ENCODE measurements at places on chromosomes 3 and 15.

DNA sequence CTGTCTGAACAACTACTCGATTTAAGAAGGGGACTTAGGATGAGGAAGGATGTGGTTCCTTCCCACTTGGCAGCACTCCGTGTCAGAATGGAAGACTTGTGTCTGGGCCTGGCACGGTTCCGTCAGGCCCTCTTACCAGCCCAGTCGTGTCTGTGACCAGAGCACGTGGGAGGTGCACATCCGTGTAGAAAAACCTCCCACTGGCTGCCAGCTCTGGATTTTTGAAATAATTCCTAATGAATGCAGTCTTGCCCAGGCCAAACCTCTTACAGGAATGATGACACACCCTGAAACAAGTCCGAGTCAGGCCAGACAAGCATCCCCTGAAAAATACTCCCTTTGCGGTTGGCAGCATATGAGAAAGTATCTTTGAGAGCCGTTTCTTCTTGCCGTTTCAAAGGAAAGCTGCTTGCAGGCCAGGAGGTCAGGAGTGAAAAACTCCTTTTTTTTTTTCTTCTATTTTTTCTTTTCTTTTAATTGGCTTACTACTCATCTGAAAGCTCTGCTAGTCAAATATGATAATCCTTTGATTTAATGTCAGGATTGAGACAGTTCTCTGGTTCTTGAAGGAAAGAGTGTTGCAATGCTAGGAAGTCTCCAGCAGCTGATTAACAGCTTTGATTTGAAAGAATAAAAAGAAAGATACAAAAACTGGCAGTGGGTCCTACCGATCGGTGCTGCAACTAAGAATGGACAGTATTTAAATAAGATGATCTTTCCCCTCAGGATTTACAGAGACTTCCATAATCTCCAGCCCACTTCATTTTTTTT, 19.8 kb downstream of the IL1RAP start:
- peak; percentile 75 for DNase-seq

GRCh38 chr3:193794002-193794881, 201.2 kb downstream of the OPA1 start:
- no peak for DNase-seq

DNA sequence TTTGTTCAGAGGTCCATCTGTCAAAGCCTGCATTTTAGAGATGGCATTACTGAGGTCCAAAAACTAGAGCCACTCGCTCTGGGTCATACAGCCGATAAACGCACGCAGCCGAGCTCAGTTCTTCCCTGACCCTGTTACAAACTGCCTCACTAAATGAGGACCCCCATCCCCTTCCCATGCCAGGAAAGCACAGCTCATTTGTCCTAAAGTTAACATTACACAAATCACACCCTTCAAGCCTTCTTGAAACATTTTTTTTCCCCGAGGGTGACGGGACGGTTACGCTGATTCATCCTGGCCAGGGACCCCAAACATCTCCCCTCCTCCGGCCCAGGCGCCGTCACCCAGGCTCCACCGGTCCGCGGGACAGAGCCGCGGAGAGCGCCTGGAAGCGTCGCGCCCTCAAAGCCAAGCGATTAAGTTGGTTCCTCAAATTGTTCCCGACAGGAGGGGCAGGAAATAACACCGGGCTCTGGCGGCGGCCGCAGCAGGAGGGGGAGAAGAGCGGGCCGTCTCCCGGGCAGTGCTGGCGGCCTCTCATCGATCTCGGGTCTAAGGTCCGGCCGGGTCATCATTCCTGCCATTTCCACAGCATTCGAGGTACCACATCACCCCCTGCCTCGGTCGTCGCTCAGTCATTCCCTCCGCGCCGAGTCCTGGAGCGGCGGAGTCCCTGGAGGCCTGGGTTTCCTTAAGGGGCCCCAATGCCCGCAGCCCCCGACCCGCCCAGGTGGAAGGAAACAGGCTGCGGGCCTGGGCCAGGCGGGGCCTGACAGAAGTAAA, 619 bp upstream of the CMTM8 start:
- peak; percentile 52 for DNase-seq

DNA sequence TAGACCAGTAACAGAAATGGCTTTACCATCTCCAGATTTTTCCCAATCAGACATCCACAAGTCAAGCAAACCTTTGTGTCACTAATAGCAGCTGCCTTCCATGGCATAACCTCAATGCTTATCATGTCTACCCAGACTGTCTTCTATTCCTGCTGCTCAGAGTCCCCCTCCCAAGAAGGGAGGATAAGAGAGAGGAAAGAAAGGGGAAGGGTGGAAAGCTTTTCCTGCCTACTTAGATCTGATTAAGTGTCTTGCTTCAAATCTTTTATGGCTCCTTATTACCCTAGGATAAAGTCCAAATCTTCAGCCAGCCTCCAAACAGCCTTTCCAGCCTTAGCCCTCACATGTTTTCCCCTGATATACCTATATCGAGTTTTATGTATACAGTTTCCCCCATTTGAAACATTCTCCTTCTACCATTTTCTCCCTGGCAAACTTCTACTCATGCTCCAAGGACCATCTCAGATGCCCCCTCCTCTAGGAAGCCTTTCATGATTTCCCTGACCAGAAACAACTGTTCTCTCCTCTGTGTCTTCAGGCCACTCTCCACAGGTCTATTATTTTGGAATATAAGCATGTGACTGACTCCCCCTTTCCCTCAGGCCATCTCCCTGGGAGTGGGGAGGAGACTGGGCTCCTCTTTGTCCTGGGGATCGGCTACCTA, 7.9 kb upstream of the SSUH2 start:
- DNase-seq, result no peak

DNA sequence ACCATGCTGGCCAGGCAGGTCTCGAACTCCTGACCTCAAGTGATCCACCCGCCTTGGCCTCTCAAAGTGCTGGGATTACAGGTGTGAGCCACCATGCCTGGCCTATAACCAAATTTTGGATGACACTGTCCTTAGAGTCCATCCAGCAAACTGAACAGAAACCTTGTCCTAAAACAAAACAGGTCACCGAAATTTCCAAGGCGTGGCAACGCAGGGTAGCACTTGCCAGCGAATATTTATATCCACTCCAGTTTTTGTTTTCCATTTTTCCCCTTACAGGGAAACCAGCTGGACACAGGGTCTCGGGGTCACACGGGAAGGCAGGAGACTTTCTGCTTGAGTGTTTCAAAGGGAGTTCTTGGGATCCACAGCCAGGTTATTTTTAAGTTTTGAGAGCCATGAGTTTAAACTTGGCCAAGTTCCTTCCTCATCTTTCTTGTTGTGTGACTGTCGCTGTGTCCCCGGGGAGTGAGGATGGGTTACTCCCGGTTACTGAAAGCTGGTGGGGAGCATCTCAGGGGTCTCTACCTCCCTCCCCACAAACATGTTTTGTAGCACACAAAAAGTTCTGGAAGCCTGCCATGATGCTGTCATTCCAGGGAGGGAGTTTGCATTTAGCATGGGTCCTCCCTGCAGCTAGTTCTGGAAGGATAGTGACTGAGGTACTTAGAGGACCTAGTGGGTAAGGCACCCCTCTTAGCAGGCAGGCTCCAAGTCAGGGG, 12.6 kb downstream of the LIMD1 start:
- DNase-seq, result no peak

GRCh38 chr3:14943042-14943441, 4.3 kb upstream of the NR2C2 start:
- DNase-seq, result peak; percentile 65

DNA sequence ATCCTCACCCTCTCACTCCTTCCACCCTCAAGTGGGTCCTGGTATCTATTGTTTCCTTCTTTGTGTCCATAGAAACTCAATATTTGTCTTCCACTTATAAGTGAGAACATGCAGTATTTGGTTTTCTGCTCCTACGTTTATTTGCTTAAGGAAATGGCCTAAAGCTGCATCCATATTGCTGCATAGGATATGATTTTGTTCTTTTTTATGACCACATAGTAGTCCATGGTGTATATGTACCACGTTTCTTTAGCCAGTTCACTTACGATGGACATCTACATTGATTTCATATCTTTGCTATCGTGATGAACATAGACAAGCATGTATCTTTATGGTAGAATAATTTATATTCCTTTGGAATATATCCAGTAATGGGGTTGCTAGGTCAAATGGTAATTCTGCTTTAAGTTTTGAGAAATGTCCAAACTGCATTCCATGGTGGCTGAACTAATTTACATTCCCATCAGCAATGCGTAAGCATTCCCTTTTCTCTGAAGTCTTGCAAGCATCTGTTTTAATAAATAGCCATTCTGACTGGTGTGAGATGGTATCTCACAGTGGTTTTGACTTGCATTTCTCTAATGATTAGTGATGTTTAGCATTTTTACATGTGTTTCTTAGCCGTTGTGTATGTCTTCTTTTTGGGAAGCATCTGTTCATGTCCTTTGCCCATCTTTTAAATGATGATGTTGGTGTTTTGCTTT, 650.2 kb downstream of the ZNF385D start:
- no peak for DNase-seq

DNA sequence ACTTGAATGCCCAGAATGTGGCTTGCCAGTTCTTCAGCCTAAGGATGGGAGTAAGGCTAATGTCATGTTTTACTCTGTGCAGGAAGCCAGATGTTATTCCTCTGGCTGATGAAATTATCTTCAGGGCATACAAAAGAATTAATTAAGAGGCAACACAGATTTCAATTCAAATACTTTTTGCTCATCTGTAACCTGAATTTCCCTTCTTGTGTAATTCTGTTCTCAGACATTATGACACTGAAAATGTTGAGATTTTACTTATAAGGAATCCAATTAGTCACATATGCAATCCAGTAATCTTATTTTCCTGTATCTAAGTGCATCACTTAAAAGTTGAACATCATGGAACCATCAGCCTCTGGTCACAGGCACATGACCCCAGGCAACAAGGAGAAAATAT, 136.5 kb downstream of the CPNE4 start:
- DNase-seq, result no peak

- DNase-seq, result no peak
Measured at GRCh38 chr15:72540606-72541237, 66.6 kb downstream of the ARIH1 start.

GRCh38 chr15:48170981-48171380, 7.1 kb downstream of the MYEF2 start:
- no peak for DNase-seq

DNA sequence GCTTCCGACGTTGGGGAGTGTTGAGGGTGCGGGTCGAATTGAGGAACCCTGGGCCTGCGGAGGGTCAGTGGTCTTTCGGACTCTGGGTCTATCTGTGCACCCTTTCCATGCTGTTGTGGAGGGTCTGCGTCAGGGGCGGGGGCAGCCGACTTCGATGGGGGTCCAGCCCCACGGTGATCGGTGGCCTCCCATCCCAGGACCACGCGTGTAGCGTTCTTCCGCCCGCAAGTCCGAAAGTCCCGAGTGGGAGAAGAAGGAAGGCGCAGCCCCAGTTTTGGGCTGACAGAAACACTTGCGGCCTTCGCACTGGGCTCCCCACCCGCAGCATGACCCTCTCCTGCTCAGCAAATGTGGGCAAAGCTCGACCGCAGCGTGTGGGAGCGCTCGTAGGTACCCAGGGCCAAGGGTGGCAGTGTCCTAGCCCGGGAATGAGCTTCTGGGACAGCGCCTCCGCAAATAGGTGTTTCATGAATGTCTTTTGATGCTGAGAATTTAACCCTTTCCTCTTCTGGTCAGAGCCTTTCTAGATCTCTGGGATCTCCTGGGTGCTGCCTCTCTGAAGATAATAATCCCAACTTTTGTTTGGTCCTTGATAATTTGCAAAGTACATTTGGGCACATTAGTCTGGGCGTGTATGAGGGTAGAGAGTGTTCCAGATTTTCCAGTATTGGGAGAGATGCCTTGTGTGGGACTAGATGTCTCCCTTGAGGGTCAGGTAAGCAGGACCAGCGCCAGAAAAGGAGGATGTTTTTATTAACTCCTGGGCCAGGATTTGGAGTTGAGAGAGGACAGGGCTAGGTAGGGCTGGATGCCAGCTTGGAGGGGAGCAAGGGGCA, 2.3 kb upstream of the DLL4 start:
- no peak for DNase-seq

DNA sequence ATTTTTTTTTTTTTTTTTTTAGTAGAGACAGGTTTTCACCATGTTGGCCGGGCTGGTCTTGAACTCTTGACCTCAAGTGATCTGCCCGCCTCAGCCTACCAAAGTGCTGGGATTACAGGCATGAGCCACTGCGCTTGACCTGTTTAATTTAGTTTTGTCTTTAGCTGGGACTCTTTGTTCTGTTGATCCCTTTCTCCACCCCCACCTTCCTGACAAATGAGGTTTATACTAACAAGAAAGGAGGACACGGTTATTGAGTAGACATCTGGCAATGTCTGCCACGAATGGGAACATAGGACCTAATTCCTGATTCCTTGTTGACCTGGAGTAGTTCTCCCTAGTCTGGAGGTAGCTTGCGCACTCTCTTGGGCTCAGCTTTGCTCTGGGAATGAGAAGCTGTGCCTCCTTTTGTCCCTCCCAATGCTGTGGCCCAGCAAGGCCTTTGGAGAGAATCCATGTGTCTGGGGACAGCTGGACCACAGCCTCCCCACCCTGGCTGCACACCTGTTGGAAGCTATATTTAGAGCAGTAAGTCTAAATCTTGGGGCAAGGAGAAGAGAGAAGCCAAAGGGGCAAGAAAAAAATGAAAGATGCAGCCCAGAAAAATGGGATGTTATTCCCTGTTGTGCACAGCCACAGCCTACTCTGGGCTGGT, 53.2 kb upstream of the ADPGK start:
- no peak for DNase-seq

- no peak for DNase-seq
Measured at GRCh38 chr3:9101286-9101685, 138.0 kb upstream of the RAD18 start.

- no peak for DNase-seq
Measured at GRCh38 chr3:141900343-141900742, 23.9 kb downstream of the ATP1B3 start.

DNA sequence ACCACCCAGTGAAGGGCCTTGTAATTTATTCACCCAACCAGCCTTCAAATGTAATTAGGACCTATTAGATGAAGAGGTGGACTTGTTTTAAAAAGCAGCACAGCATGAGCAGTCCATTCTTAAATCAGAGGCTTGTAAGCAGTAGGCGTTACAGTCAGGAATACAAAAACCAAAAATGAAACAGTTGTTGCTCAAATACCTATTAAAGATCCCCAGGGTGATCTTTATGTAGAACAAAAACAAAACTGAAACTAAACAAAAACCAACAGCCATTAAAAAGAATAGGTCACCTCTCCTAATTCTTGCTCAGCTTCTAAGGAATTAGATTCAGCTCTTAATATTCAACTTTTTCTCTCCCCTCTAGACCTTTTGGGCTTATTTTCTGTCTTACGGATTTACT, 104.9 kb upstream of the ST8SIA2 start:
- DNase-seq, result no peak

DNA sequence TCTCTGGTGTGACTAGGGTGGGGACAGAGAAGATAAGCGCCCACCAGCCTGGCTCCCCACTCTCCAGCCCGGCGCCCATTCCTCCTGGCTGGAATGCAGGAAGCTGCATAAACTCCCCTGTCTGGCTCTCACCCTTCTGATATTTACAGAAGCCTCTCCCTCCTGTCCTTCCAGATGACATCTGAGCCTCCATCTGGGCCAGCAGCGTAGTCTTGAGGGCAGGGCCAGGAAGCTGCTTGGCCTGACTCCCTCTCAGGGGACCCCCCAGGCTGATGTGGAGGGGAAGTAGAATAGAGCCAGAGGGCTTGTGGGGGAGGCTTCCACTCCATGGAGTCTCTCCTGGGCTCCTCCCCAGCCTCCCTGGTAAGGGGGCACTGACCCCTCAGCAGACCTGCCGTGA, 49.9 kb downstream of the LINGO1 start:
- DNase-seq, result no peak

Data from kidney tubule cell (primary cell).